ENCODE measurements at places on chromosomes 12 and 14.

DNA sequence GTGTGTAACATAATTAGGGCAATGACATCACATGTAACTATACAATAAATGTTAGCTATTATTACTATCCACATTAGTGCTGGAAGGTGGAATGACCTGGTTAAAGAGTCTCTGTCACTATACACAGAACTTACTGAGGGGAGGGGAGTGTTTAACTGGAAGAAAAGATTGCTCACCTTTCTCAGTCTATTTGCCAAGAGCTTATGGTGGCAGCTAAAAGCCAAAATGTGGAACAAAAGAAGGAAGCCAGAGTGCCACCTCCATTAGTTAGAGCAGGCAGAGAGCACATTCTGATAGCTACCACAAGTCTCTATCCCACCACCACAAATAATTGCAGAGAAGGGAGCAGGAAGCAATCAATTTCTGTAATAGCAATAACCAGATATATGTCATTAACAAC lies 124.4 kb downstream of the MED13L start:
- DNase-seq = no peak

DNA sequence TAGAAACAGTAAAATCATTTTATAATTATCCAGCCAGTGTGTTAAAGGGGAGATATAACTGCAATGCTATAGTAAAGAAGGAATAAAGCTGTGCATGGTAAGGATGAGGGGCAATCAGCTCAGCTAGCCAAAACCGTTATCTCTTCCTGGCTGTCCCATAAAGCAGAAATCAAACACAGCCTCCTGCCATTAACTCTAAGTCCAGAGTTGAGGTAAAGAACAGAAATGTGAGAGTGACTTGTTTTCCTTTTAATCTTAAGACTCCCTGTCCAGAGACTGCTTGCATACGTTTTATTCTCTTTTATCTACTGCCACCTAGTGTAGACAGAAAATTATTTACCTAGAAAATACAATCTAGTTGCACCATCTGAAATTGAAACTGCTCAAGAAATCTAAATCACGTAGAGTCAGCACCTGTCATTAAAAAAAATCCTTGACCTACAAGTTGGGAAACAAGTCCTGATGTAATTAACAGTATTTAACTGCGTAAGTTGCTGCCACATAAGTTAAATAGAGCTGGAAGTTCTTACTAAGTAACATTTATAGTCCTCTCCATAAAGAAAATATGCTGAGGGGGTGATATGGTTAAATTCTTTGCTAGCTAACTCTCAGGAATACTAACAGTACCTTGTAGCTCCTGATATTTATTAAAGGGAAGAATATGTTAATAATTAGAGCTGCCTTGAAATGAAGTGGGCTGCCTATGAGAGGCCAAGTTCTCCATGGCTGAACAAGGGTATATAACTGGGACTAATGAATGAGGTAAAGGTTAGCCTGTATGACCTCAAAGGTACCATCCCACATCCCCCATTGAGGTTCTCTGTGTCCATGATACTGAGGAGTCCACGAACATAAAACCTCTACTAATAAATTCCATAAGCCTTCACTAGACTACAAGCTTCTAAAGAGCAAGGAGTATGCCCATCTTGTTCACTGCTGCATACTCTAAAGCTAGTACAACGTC lies 62.7 kb downstream of the GALNT4 start:
- DNase-seq = no peak

GRCh38 chr12:107282628-107283027 lies 189.3 kb upstream of the CRY1 start:
- DNase-seq = no peak

- no peak for DNase-seq
These were observed 227.1 kb downstream of the TRHDE start for GRCh38 chr12:72499244-72499643.

DNA sequence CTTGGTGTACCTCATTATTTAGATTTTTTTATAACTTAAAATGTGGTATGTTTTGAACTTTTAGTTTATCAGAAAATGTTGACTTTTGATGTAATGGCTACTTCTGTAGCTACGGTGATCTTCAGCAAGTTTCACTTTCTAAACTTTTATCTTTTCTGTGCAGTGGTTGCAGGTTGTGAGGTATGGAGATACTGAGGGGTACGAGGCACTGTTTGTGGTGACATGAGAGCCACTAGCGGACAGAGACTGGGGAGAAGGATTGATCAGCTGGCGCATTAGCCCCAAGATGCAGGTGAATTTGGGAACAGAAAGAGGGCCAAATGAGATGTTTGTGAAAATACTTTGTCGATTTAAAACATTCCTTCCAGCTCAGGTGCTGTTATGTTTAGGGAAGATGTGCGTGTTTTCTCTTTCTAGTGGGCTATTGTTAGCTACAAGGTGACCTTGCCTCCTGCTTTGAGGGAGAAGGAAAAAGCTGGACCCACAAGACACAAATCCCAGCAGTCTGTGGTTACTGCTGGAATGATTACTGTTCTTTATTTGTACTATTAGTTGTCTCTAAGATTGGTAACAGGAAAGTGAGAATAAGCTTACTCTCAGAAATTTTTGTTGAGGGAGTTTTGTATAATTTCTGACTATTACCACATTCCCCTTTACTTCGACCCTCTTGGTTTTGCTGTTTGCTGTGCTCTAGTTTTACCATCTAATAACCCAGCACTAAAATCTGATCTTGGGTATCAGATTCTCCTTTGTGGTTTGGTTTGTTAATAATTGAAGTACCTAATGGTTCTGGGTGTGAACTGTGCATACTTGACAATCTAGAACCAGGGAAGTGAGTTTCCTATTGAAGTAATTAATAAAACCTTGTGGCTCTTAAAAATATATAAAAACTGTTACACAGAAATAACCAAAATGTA lies 61.7 kb downstream of the FBXO34 start:
- no peak for DNase-seq

DNA sequence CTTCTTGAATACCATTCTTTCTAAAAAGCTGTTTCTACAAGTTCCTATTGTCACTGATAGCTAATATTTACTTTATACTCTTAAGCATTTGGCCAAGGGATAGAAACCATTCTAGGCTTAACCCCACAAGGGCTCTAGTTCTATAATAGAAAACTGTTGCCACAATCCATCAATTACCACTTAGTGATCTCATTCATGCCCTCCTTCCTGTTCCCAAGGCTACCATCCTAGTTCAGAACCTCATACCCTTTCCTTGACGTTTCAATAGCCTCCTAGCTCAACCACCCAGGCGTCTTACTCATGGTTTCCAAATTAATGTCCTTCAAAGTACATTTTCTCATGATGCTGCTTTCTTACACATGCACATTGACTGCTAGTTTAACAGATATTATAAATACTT lies 493.5 kb downstream of the NAV3 start:
- no peak for DNase-seq

DNA sequence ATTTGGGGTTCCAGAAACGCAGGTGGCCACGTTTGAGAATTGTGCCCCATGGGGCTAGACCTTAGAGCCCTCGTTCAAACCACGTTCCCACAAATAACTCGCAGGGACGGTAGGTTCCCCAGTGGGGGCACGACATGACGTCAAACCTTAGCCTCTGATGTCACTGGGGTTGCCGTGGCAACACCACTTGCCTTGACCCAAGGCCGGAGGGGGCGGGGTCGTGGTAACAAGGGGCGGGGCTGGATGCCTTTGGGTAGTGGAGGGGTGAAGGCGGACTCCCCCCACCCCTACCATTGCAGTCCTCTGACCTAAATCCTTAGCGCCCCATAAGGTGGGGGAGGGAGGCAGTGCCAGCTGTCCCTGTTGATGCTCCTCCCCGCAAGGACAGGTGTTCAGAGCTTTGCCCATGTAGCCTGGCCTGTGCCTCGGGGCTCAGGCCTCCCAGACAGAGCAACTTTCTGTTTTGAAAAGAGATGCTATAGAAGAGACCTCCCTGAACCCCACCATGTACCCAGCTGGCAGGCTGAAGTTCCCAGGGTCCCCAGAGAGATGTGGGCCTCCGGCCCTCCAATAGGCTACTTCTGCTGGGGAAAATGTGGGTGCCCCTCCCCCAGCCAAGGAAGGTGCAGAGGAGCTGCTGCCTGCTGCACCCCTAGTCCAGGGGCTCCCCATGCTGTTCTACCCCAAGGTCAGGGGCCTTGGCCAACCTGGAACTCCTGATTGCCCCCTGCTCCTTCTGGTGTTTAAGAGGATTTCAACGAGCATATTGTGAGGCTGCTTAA lies 1.9 kb downstream of the FAM222A start:
- no peak for DNase-seq

GRCh38 chr14:63438065-63438757 lies 105.0 kb downstream of the PPP2R5E start:
- no peak for DNase-seq

DNA sequence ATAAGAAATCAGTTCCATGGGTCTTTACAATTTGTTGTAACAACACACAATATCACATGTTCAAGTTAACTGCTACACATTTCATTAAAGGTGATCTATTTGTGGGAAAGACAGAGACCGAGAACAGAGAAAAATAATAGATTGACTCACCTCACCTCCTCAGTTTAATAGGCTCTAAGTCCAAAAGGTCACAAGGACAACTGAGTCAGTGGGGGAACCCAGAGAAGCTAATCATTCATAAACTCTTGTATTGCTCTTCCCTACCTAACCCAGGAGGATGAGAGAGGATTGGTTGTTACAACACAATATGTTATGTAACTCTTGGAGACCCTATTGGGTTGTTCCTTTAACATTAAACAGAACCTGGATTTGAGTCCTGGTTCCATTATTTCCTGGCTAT lies 72.2 kb upstream of the CRY1 start:
- no peak for DNase-seq
